ENCODE measurements at places on chromosomes 12 and 14. TPM values are rescaled to one million over a fixed set of nuclear protein-coding genes. Genes with fewer than 3 reads are reported as not detected.

Gene TAS2R10
- 0.35 TPM for total RNA-seq

DNA sequence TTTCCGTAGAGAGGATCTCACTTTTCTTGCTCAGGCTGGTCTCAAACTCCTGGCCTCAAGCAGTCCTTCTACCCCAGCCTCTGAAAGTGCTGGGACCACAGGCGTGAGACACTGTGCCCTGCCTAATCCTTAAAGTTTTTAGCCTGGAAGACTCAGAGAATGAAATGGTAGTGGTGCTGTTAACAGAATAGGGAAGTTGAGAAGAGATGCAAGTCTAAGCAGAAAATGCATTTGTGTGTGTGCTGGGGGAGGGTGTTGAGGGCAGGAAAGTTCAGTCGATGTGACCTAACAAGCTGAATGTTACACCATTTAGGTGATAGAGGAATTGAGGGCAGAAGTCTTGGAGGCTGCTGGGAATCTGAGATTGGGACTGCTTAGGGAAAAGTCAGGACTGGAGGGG, 6.9 kb upstream of the TUBA1A start:
- H3K27ac ChIP-seq = no peak overlapping the region
- H3K27me3 ChIP-seq = no peaks in the 10 kb centered on the region
- no peak overlapping the region for H3K4me3 ChIP-seq
- H3K4me1 ChIP-seq = peaks cover under 1% of the 10 kb centered on the region

Gene SMAGP
- total RNA-seq = 31.3 TPM

Gene OLR1
- total RNA-seq = 172 TPM

Gene SLC10A1
- total RNA-seq = not detected
